NCI-H1930 (cell line): ENCODE measurements at places on chromosomes 7 and 10.
A peak's percentile ranks its signal among the peaks of the same experiment; 100 is the strongest.

DNA sequence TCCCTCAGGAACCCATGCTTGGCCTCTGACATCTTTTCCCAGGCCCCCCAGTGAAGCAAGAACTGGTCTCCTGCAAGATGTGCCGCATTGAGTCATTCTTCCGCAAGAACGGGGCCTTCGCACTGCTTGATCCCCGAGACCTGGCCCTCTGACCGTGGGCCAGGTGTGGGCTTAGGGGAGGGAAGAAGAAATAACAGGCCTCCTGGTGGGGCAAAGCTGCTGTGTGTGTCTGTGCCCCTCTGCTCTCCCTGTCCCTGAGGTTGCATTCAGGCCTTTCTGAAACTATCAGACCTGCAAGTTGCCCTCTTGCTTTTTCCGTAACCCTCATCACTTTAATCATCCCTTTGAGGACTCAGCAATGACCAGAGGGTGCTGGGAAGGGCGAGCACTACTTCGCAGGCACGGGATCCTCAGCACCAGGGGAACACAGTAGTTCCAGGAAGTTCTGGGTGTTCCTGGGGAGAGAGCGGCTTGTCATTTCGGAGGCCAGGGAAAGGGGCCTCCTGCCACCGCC lies 6.0 kb downstream of the ATP6V1F start:
- peak; percentile 26 for DNase-seq

- DNase-seq: no peak
Measured at GRCh38 chr10:29105516-29106215, 183.2 kb upstream of the LYZL1 start.

DNA sequence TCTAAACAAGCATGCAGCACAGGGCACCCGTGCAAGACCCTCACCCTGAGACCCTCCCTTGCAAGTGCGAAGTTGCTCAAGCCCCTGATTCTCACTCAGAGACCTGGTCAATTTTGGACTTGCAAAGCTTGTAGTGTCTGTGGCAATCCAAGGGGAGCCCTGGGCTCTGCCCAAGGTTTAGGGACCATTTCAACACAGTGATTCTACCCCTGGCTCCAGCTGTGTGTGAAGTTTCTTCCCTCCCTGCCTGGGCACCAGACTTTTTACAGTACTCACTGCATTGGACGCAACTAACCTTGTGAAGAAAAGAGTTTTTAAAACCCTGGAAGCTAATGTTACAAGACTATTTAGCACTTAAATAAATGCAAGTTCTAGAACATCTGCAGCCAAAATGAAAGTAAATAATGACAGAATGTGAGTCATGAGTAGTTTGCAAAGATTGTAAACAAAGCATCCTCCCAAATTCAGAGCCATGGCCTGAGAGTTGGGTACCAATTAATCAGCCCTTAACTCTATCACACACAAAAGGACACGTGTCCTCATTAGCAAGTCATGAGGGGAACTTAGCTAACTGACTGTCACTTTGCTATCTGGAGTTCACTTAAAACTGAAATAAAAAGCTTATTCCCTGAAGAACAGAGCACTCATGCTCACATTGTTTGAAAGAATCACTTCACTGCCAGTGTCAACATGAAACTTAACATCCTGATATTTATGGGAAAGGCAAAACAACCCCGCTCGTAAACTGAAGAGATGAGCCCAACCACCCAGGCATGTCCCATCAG lies 48.1 kb downstream of the RGS10 start:
- DNase-seq: no peak

- no peak for DNase-seq
Measured at GRCh38 chr7:4765776-4766490, 9.5 kb upstream of the AP5Z1 start.

GRCh38 chr10:4820804-4821401 lies 5.1 kb upstream of the AKR1E2 start:
- no peak for DNase-seq

DNA sequence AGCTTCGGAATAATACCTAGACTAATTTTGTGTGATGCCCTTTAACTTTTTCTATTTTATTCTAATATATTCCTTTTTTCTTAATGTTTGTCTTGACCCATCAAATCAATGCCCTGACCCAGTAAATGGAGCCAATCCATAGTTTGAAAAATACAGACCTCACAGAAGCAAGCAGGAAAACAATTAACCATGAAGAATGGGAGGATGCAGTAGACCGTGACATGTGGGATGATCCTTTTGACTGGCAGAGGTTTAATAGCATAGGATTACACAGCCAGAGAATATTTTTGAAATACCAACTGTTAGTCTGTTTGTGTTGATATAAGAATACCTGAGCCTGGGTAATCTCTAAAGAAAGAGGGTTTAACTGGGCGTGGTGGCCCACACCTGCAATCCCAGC lies 142.6 kb upstream of the NEBL start:
- no peak for DNase-seq

DNA sequence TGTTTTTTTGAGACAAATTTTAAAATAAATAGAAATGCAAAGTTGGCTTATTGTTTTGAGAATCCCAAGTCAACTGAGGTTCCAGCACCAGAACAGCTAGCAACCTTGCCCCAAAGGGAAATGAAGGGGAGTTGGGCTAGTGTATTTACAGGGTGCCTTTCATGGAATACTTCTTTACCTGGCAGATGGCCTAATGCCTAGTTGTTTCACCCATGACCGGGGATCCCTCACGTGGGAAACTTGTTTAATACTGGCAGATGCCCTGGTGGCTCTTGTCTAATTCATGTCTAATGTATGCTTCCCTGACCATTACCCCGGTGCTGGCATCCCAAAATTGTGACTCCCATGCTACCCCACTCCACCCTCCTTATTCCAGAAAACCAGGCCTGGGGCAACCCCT lies 861.1 kb upstream of the ZWINT start:
- DNase-seq: no peak

DNA sequence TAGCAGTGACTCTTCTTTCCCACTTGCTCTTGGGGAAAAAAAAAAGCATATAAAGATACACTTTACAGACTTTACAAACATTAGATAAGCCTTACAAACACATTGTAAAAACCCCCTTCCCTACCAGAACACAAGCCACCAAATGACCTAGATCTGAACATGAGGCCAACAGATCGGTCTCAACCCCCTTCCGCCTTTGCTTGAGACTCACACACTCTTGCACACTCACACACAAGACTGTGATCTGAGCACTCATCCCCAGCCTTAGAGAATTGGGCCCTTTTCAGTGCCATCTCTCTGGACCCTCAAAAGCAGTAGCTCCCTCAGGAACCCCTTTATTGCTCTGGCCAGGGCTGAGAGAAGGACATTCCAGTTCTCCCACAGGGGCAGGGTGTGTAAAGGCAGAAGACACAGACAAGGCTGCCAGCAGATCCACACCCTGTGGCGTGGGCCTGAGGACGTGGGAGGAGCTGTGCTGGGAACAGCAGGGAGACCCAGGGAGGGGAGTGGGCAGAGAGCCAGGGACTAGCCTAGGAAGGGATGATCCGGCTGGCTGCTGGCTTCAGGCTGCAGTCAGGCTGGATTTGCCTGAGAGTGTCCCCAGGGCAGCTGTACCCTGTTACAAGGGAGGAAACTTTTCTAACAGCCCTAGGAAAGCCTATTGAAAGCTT lies 206.7 kb downstream of the KIAA1217 start:
- no peak for DNase-seq

- DNase-seq: no peak
Measured at GRCh38 chr10:102775201-102775934, 31.6 kb downstream of the WBP1L start.

- no peak for DNase-seq
Measured at GRCh38 chr10:102648889-102649796, 4.9 kb downstream of the TRIM8 start.

GRCh38 chr7:4033996-4034395 lies 648.1 kb upstream of the FOXK1 start:
- no peak for DNase-seq

DNA sequence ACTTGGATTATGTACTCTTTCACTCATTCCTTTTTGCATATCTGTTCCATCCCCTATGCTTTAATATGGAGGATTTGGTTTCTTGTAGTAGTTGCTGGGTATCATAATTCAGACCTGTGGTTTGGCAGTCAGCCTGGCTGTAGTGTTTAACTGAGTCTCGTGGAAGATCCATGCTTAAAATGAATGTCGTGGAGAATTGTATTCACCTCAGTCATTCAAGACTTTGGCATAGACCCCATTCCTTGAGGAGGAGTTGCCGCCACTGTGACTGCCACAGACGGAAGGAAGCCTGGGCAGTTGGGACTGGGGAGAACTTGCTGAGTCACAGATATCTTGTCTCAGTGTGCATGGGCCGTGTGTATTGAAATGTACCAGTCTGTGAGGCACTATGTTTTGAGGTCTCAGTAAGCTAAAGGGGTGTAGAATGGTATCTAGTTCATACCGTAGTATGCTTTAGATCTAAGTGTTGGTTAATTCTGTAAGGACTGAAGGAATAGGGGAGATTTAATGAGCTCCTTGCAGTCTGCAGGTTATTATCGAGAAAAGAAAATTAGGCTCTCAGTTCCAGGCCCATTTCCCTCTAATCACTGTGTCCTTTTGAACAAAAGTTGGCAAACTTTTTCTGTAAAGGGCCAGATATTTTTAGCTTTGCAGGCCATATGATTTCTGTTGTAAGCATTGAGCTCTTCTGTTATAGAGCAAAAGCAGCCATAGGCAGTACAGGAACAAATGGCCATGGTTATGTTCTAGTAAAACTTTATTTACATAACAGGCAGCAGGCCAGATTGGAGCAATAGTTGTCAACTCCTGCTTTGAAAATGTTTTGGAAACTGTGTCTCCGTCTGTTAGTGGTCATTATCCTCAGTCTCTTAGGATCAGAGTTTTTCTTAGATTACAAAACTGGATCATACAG lies 76.8 kb downstream of the TPST1 start:
- DNase-seq: no peak

DNA sequence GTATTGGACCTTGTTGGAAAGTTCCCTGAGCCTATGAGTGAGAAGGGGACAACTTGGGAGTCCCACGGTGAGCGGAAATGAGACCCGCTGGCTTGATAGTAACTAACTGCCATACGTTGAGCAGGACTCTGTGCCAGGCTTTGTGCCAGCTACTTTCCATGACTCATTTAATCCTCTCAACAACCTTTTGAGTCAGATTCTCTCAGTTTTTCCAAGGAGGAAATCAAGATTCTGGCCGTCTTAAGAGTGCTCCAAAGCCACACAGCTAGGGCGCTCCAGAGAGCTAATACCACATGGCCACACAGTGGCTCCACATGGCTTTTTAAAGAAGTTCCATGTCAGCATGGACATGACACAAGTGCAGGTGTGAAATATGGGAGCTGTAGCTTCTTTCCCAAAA lies 55.7 kb downstream of the NOD1 start:
- DNase-seq: no peak
